ENCODE measurements at places on chromosomes 7 and 10. TPM values are rescaled to one million over a fixed set of nuclear protein-coding genes. Genes with fewer than 3 reads are reported as not detected.

DNA sequence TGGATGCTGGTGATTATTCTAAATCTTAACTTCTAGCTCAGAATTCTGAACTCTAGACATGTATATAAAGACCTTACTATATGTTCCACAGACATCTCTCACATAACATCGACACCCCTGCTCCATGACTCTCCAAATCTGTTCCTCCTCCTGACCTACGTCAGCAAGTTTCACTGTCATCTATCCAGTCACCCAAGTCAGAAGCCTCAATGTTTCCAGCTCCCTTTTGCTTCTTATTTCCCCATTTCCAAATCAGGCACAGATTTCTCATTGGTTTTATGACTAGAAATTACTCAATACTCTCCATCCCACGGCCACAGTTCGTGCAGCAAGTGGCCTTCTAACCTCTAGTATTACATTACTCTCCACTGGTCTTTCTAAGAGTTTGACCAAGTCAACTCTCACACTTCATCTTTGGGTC, 28.5 kb downstream of the EPC1 start:
- H3K36me3 ChIP-seq = no peaks in the 10 kb centered on the region
- H3K4me1 ChIP-seq = peaks cover 97% of the 10 kb centered on the region
- H3K27me3 ChIP-seq = no peaks in the 10 kb centered on the region
- peak overlapping the region; percentile 27 for H3K27ac ChIP-seq
- DNase-seq = no peak

- DNase-seq = no peak
- no peaks in the 10 kb centered on the region for H3K27me3 ChIP-seq
- H3K27ac ChIP-seq = peak overlapping the region; percentile 60
- H3K4me3 ChIP-seq = no peak overlapping the region
Measured at GRCh38 chr7:75872073-75872782, 6.6 kb upstream of the RHBDD2 start.

GRCh38 chr7:74365322-74366022, 76.3 kb downstream of the CLIP2 start:
- no peak overlapping the region for H3K4me3 ChIP-seq
- H3K4me1 ChIP-seq = peaks cover under 1% of the 10 kb centered on the region
- no peaks in the 10 kb centered on the region for H3K27me3 ChIP-seq
- no peak overlapping the region for H3K27ac ChIP-seq
- peak; percentile 83 for DNase-seq
- peaks cover 49% of the 10 kb centered on the region for H3K36me3 ChIP-seq

GRCh38 chr10:130242513-130242912, 106.3 kb downstream of the GLRX3 start:
- H3K36me3 ChIP-seq = no peaks in the 10 kb centered on the region
- no peaks in the 10 kb centered on the region for H3K27me3 ChIP-seq
- no peak overlapping the region for H3K27ac ChIP-seq
- no peak for DNase-seq

- no peaks in the 10 kb centered on the region for H3K36me3 ChIP-seq
- H3K4me3 ChIP-seq = no peak overlapping the region
- H3K27ac ChIP-seq = no peak overlapping the region
- peaks cover 3% of the 10 kb centered on the region for H3K27me3 ChIP-seq
Measured at GRCh38 chr7:31311552-31311951, 29.0 kb downstream of the NEUROD6 start.

The DCLRE1A gene
- 11.7 TPM for total RNA-seq

DNA sequence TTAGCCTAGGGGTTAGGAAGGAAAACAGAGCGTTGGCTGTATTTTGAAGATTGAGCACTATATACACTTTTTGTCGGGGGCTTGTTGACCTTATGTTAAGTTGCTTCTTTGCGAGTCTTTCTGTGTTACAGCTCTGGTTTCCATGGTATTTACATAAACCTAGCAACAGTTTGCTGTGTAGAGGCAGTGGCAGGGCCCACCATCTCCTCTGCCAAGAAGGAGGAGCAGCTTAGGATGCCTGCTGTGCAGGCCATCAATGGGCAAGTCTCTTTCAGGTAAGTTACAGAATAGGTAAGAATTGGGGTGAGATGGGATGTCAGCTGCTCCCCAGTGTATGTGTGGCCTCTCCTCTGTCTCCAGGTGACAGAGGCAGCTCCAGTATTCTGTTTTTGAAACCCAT, 485.5 kb downstream of the LRMDA start:
- no peaks in the 10 kb centered on the region for H3K36me3 ChIP-seq
- peak; percentile 42 for DNase-seq
- H3K27ac ChIP-seq = no peak overlapping the region
- no peaks in the 10 kb centered on the region for H3K4me1 ChIP-seq

The ADCY1 gene
- total RNA-seq = 1.5 TPM

DNA sequence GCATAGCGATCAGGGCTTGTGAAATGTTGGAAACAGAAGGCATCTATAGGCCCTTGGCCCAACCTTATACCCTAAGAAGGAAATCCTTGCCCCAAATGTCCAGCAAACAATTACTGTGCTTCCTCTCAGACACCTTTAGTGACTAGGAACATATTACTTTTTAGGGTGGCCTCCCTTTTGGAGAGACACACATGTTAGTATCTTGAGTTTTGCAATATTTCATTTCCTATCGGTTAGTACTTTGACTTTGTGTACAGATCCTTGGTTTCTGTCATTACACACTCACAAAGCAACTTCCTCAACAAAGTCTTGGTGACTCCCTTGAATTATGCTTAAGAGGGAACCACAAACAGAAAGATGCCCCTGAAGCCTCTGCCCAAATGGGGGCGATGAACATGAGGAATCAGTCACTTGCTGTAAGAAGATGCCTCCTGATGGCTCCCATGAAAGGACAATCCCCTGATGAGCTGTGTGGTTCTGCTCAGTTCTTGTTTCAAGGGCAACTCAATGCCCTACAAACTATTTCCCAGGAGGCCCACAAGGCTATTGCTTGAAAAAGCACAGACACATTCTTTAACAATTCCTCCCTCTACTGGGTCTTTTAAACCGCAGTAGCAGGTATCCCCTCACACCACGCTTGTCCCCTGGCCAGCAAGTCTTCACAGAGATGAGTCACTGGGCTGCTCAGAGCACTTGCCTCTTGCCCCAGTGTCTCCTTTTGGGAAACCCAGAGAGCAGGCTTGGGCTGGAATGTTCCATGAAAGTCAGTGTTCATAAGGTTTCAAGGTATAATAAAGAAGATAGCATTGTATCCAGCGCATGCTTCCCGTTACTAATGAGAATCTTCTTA, 196.2 kb downstream of the FANK1 start:
- H3K36me3 ChIP-seq = no peaks in the 10 kb centered on the region
- H3K27me3 ChIP-seq = no peaks in the 10 kb centered on the region
- no peak overlapping the region for H3K27ac ChIP-seq

DNA sequence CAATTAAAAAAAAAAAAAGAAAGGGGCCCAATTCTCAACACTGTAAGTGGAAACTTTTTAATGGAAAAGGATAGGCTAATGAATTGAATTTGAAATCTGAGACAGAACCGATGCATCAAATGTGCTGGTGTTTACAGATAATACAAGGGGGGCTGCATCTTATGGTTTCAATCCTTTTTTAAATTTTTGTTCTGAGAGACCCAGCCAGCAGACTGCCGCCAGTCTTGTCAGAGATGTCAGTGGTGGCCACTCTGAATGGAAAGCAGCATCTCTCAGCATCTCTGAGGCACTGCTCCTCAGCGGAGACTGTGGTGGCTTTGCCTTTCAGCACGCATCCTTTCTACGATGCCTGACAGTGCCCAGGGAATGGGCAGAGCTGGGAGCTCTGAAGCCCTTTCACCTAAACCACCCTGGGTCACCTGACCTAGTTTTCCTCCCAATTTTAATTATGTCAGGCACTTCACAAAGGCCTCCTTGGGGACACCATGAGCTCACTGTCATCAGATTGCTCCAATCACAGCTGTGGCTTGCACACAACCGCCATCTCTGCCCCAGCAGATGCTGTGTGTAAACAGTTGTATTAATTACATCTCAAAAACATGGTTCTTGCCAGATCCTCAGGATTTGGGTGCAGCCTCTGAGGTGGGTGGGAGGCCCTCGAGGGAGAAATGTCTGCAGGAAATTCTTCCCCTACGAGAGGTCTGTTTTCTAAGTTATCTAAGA, 81.2 kb downstream of the EGFR start:
- H3K4me1 ChIP-seq = peaks cover 18% of the 10 kb centered on the region
- H3K27me3 ChIP-seq = no peaks in the 10 kb centered on the region
- H3K4me3 ChIP-seq = no peak overlapping the region
- DNase-seq = no peak
- no peaks in the 10 kb centered on the region for H3K36me3 ChIP-seq

DNA sequence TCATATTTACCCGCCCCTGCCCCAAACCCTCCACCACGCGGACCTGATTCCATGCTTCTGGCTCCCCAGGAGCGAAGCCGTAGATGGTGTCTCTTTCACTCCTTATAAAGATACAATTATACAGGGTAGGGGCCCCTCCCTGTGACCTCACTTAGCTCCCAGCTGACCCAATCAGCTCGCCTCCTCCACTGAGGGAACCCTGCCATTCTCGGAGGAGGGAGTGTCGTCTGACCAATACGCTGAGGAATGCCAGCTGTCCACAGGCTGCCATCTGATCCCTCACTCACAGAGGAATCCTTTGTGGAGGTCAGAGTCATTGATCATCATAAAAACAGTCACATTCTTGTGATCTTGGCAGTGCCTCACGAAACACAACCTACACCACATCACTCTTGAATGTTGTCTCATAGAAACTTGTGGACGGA, 67.5 kb upstream of the INSIG1 start:
- DNase-seq = peak; percentile 66

The ZNF804B gene
- total RNA-seq = not detected

- peaks cover 57% of the 10 kb centered on the region for H3K36me3 ChIP-seq
- DNase-seq = no peak
- H3K4me1 ChIP-seq = peaks cover 3% of the 10 kb centered on the region
- H3K27me3 ChIP-seq = no peaks in the 10 kb centered on the region
- no peak overlapping the region for H3K27ac ChIP-seq
Measured at GRCh38 chr7:92615861-92616260, 25.7 kb upstream of the FAM133B start.

DNA sequence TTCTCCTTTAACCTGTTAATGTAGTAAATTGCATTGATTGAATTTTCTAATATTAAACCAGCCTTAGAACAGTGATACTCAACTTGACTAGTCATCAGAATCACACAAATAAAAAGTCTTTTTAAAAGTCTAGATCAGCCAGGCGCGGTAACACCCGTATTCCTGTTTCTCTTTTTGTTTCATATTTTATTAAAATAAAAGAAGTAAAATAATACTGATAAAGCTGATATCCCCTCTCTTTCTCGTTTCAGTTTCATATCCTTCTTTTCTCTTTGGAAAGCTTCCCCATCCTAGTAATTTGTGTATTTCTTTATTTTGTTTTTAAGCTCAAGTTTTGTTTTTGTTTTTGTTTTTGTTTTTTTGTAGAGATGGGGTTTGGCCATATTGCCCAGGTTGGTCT, 9.3 kb downstream of the SMO start:
- H3K27me3 ChIP-seq = no peaks in the 10 kb centered on the region
- H3K4me1 ChIP-seq = no peaks in the 10 kb centered on the region
- H3K36me3 ChIP-seq = no peaks in the 10 kb centered on the region
- no peak overlapping the region for H3K27ac ChIP-seq

GRCh38 chr7:157687158-157687557, 350.4 kb downstream of the DNAJB6 start:
- H3K4me3 ChIP-seq = no peak overlapping the region
- peaks cover 39% of the 10 kb centered on the region for H3K4me1 ChIP-seq
- peaks cover 99% of the 10 kb centered on the region for H3K27me3 ChIP-seq

GRCh38 chr10:78194050-78194449, 160.4 kb downstream of the RPS24 start:
- H3K4me3 ChIP-seq = no peak overlapping the region
- no peaks in the 10 kb centered on the region for H3K4me1 ChIP-seq
- H3K27me3 ChIP-seq = no peaks in the 10 kb centered on the region

DNA sequence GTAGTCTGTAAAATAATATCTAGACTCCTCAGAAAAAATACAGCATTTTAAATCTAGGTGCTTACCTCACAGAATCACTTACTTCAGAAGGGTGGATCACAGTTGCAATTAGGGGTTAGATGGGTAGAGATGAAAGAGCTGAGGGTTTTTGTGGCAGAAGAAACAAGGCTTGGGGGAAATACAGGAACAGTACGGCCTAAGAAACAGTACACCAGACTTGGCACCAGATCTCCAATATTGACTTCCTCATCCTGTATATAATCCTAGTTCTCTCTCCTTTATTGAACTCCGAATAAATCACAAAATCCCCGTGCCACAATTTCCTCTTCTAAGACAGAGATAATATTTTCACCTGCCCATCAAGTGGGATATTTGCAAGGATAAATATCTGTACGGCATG, 14.3 kb downstream of the CEP41 start:
- no peak overlapping the region for H3K4me3 ChIP-seq
- no peaks in the 10 kb centered on the region for H3K36me3 ChIP-seq
- no peaks in the 10 kb centered on the region for H3K4me1 ChIP-seq
- H3K27ac ChIP-seq = no peak overlapping the region
- H3K27me3 ChIP-seq = no peaks in the 10 kb centered on the region

GRCh38 chr10:3482200-3482993, 302.6 kb downstream of the KLF6 start:
- peak overlapping the region; percentile 49 for H3K27ac ChIP-seq
- H3K27me3 ChIP-seq = no peaks in the 10 kb centered on the region
- no peak overlapping the region for H3K4me3 ChIP-seq
- peaks cover 6% of the 10 kb centered on the region for H3K4me1 ChIP-seq

The DMBT1 gene
- not detected for total RNA-seq

DNA sequence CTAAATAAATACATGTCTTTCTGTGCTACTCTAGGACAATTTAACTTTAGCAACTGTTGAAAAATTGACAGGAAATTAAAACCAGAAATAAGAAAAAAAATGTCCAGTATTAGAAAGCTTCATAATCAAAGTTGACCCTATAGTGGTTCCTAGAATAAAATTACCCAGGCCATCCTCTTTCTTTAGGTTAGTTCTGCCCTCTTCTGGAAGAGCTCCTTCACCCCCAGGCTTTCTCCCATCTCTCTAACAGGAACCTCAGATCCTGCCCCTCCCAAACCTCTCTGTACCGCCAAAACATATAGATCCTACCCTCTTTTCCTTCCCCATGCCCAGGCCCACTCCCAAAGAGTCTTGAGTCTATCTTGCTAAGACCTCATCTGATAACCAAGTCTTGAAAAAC, 159.4 kb upstream of the CDK1 start:
- H3K4me1 ChIP-seq = no peaks in the 10 kb centered on the region
- no peak for DNase-seq
- H3K27me3 ChIP-seq = no peaks in the 10 kb centered on the region
- H3K36me3 ChIP-seq = no peaks in the 10 kb centered on the region
- no peak overlapping the region for H3K4me3 ChIP-seq

DNA sequence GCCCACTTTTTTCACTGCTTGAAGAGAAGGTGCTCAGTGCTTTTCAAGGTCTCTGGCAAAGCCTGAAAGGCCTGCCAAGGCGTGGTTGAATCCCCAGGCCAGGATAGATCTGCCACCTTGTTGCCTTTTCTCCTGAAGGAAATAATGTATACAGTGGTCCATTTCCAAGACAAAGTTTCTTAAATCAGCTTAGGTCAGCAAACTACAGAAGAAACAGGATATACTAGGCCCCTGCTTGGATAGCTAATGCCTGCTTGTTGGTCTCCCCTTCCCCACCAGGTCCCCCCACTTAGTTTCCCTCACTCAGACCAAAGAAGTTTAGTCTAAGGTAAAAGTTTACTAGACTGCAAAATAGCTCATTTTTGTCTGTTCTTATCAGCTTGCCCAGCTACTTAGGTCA, 19.9 kb downstream of the COL17A1 start:
- H3K27me3 ChIP-seq = no peaks in the 10 kb centered on the region
- no peak for DNase-seq
- H3K27ac ChIP-seq = no peak overlapping the region
- no peaks in the 10 kb centered on the region for H3K4me1 ChIP-seq

- no peaks in the 10 kb centered on the region for H3K4me1 ChIP-seq
- peak; percentile 13 for DNase-seq
- no peaks in the 10 kb centered on the region for H3K27me3 ChIP-seq
- peaks cover 10% of the 10 kb centered on the region for H3K36me3 ChIP-seq
- no peak overlapping the region for H3K4me3 ChIP-seq
Measured at GRCh38 chr10:18542832-18543231, 108.6 kb downstream of the NSUN6 start.

The RELN gene
- total RNA-seq = 1.7 TPM

Data from stomach (tissue), 19 donors.